ENCODE measurements at places on chromosomes 2 and 18.
A peak's percentile ranks its signal among the peaks of the same experiment; 100 is the strongest.

GRCh38 chr2:129467012-129467779 lies 512.3 kb upstream of the RAB6C start:
- DNase-seq = no peak

DNA sequence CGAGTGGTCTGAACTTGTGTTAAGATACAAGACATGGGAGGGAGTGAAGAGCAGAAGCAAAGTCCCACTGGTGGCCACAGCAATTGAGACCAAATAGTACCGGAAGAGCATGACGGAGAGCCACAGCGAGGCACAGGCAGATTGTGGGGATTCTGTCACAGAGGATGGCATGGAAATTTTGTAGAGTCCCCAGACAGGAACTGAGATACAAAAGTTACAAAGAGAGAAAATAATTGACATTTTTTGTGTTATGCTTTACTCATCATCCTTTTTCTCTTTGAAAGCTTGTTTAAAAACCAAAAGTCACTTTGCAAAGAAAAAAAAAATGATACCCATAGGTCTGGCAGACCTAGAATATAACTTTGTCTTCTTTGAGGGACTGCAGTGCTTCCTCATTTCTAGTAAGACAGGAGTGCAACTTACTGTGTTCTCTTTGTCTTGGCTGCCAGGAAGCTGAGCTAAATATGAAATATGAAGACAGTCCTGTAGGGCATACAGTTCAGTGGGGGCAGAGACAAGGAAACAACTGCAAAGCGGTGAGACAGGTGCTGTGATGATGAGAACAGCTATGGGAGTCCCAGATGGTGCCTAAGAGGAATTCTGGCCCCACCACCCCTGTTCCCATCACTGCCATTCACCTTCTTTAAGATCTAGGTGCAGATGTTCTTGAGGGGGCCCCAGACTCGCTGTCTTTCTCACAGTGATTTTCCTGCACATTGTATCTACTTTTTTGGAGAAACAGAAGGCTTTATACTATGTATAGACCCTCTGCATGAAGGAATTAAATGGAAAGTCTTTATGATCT lies 5.2 kb downstream of the ARHGAP25 start:
- no peak for DNase-seq

DNA sequence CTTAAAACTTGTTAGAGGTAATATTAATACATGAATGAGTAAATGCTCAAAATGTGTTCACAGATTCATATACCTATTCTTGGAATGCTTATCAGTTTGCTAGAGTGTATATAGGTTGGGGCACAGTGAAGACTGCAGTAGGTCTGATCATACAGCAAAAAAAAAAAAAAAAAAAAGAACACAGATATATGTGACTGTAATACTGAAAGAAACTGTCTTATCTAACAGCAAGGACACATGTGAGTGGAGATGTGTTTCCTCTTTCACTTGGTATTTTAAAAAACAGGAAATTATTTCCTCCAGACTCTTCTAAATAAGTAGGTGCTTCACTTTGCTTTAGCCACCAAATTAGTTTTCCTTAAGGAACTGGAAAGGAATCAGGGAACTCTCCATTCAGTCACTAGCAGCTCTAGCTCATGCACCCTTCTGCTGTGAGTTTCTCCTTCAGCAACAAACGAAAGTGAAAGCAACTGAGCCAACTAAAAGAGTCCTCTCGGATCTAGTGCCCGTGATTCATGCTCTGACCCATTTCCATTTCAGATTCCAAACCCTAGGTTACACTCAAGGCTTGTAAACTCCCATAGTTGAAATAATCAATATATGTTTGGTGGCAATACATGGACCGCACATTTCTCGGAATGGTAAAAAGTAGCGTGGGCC lies 98.5 kb downstream of the DSEL start:
- no peak for DNase-seq

DNA sequence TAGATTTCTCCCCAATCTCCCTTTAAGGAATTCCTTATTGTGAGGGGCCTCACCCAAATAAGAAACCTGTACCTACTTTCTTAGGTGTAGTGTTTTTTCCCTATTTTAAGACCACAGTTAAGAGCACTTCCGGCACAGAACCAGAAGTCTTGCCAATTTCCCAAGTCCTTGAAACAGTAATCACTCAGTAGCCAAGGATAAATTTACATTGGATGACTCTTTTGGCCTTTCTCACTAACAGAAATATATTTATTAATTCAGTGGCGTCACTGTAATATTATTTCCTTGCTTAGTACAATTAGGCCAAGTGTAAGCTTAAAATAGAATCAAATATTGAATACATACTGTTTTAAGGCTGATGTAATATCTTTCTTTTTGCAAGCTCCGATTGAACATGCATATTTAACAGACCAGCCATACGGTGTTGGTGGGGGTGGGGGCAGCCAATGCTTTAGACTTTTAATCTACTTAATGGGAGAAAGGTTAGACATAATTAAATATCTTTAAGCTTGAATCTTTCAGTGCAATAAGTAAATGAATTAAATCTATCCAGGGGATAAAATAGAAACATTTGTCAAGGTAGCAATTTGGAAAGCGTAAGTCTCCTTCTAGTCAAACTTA lies 50.8 kb upstream of the ITGA6 start:
- no peak for DNase-seq

DNA sequence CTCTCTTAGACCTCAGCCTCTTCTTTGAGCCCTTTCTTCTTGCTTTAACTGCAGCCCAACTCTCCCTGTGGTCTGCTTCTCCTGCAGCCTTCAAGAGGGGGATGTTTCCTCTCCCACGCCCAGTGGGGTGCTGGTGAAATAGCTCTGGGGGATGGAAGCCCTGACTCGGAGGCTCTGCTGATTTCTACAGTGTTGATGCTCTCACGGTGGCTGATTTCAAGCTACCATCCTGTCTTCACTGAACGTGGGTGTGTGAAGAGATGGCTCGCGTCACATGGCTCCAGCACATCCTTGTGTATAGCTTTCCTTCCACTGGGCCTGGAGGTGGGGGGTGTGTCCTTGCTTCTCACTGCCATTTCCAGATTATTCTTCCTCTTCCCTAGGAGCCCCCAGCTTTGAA lies 20.0 kb downstream of the MPP4 start:
- DNase-seq = no peak

DNA sequence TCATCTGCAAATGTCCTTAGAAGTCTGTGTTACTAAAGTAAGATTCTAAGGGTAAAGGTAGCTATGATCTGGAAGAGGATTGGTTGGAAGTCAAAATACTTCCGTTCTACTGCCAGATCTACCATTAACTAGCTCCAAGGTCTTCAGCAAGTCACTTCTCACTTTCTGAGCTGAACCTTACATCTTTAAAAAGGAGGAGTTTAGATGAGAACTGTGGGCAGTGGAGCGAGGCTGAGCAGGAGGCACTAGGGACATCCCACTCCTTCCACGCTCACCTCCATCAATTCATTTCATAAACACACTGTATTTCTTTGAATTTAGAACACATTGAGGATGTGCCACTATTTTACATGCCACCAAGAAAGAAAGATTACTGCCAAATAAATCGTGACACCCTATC lies 143.0 kb downstream of the ABCA12 start:
- no peak for DNase-seq

GRCh38 chr18:34978953-34979608 lies 62.1 kb upstream of the MAPRE2 start:
- DNase-seq = peak; percentile 38

- DNase-seq = no peak
Measured at GRCh38 chr18:48947560-48947959, 3.2 kb downstream of the SMAD7 start.

DNA sequence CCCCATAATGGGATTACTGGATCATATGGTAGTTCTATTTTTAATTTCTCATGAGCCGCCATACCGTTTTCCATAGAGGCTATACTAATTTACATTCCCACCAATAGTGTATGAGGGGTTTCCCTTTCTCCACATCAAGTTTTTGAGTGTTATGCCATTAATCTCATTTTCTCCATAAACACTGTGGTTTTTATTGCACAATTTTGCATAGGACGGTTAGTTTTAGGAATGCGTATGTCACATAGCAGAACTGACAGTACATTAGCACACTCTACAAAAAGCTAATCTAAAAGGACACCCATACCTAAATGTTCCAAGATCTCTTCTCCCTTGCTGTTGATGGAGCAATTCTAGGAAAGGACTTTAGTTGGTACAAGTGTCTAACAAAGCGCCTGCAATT lies 32.5 kb downstream of the DARS1 start:
- no peak for DNase-seq

DNA sequence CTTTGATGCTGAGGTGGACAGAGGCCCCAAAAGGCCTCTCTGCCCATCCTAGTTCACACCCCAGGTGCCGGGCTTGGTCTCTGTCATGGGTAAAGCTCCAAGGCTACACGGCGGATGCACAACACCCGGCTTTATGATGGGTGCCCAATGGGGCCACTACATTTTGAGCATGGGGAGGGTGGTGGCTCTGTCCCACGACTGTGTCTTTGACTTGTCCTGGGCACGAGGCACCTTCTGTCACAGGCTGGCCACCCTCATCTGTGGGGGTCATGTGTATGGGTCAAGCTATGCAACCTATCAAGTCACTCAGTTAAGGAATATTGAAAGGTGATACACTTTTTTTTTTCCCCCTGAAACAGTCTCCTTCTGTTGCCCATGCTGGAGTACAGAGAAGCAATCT lies 63.7 kb downstream of the EDAR start:
- DNase-seq = no peak
